ENCODE measurements at places on chromosomes 16 and 17.

DNA sequence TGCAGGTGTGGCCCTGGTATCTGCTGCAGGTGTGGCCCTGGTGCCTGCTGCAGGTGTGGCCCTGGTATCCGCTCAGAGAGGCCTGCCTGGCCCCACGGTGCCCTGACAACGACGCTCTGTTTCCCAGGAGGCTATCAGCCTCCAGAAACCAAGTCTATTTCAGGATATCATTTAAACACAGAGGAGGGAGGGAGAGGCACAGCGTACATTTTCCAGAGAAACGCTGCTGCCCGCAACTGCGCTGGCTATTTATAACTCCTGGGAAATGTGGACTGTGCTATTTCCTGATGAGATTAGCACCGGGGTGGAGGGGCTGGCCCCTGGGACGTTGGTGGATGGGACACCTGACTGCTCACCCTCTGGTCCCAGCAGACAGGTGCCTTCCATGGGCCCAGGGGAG, 22.5 kb downstream of the TIMM22 start:
- no peak for DNase-seq

GRCh38 chr17:7945651-7946050, 13.6 kb downstream of the CNTROB start:
- no peak for DNase-seq

DNA sequence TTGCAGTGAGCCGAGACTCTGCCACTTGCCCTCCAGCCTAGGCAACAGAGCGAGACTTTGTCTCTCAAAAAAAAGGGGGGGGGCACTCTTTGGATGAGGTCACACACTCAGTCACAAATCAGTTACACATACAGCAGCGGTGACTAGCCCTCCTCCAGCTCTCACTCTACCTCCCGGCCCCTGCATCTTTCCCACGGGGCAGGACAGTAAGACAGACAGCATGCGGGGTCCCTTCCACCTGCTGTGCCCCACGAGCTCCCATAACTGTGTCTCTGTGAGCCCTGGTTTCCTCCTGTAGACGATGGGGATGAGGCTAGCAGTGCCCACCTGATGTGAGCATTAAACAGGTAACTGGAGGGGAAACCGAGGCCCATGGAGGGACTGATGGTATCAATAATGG, 5.2 kb downstream of the CIBAR2 start:
- DNase-seq, result no peak

DNA sequence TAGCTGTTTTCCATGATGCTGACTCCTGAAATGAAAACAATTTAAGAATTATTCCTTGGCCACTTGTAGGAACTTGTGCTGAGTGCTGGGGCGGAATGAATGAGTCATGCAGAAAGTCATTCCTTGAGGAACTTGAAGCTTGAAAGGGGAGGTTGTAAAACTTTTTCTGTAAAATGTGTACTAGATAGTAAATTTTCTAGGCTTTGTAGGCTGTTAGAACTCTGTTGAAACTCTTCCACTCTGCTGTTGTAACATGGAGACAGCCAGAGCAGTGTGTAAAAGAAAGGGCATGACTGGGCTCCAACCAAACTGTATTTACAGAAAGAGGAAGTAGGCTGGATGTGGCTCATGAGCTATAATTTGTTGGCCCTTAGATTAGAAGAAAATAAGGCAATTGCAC, 46.1 kb downstream of the ABCA8 start:
- DNase-seq, result peak; percentile 81

DNA sequence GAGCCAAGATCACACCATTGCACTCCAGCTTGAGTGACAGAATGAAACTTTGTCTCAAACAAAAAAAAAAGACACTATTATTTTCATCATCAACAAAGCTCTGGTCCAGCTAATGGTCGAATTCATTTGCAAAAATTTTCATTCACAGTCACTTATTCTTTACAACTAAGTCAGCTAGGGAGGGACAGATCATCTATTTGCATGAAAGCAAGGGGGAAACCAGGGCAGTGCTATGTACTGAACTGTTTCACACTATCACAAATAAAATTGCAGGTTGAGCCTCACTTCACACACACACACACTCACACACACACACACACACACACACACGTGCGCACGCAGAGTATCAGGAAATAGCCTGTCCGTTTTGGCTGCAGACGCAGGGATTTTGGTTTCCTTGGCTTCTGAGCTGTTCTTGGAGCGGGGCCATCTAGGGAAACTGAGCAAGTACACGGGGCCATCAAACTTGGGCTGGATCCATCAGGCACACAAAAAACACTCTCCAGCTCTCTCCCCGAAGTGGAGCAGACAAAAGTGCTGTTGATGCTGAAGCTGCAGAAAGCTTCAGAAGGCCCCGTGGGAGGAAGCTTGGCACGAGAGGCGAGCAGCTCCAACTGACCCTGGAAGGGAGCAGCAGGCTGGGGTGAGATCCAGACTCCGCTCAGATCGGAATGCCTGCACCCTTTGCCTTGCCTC, 44.3 kb upstream of the HELZ start:
- DNase-seq, result peak; percentile 88

GRCh38 chr17:73798111-73798748, 154.0 kb upstream of the SDK2 start:
- peak; percentile 23 for DNase-seq

DNA sequence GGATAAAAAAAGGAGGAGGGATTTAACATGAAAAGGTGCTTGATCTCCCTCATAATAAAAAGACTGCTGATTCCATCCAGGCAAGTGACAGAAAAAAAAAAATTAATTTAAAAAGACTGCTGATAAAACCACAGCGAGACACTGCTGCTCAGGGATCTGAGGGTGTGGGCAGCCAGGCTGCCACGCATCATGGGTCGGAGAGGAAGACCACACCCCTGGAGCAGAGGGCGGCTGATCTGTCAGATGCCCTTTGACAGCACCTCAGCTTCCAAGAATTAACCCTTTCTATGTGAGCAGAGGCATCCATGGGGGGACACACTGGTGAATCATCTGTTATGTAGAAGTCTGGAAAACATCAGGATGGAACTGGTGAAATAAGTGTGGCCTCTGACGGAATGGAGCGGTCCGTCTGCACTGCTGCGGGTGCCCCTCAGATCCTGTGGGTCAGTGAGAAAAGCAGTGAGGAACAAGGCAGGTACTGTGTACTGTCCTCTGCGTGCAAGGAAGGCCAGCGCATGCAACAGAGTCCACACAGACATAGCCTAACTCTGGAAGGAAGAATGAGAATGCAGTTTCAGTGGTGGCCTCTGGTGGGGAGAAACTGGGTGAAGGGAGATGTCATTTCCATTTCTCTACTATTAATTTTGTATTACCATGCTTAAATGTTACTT, 19.8 kb downstream of the MAPT start:
- DNase-seq, result no peak

- DNase-seq, result no peak
Measured at GRCh38 chr17:73091770-73092522, 542 bp downstream of the SLC39A11 start.

DNA sequence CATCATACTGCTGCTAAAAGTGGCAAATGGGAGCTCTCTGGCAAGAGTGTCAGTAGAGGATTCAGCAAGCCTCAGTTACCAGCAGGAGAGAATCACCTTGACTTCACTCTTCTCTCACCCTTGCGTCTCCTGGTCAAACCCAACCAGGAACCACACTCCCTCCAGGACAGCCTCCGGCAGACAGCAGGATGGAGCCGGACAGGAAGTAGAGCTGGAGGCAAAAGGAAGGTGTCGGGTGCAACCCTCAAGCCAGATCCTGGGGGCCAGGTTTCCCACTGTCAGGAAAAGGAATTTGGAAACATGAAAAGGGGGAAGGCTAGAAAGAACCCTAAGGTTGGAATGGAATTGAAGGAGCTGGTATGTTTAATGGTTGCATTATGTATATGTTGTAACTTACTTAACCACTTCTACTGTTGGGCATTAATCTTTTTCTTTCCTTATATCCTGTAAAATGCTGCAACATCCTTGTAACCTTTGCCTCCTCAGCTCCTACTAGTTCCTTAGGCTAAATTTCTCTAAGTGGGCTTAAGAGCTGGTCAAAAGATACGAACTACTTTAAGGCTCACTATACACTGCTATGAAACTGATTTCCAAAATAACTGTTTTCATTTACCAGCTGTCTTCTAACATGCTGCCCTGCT, 40.3 kb downstream of the CYTH1 start:
- DNase-seq, result no peak

- DNase-seq, result no peak
Measured at GRCh38 chr16:26137956-26138355, 446.2 kb downstream of the HS3ST4 start.

- DNase-seq, result no peak
Measured at GRCh38 chr17:80836971-80837481, 154.6 kb upstream of the CHMP6 start.

DNA sequence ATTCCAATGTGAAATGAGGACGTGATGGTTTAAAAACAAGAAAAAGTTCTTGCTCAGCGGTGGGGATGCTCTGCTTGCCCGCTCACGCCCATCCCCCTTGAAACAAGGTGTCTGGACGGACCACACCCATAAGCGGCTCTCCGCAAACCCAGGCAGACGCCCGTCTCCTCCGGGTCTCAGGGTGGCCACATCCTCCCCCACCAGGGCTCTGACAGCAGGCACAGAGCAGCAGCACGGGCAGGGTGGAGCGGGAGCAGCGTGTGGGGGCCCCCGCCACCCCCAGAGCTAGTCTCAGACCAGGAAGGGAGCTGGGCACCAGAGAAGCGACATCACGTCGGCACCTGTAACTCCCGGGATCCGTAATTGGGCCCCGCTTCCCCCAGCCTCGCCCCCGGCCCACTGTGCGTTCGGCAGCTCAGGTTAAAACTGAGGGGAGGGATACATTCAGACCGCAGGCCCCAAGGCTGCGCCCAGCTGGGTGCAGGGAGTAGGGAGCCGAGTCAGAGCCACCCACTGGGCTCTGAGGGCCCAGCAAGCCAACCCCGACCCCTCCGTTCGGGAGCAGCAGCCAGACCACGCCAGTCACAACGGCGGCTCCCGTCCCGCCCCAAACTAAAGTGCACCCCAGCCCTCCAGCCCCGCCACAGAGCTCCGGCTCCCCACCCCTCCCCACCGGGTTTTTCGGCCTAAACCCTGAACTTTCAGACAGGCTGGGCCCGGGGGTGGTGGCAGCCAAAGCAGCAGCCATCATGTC, 22.0 kb downstream of the CLUH start:
- no peak for DNase-seq

- DNase-seq, result no peak
Measured at GRCh38 chr17:48004983-48005382, 32.6 kb downstream of the COPZ2 start.

DNA sequence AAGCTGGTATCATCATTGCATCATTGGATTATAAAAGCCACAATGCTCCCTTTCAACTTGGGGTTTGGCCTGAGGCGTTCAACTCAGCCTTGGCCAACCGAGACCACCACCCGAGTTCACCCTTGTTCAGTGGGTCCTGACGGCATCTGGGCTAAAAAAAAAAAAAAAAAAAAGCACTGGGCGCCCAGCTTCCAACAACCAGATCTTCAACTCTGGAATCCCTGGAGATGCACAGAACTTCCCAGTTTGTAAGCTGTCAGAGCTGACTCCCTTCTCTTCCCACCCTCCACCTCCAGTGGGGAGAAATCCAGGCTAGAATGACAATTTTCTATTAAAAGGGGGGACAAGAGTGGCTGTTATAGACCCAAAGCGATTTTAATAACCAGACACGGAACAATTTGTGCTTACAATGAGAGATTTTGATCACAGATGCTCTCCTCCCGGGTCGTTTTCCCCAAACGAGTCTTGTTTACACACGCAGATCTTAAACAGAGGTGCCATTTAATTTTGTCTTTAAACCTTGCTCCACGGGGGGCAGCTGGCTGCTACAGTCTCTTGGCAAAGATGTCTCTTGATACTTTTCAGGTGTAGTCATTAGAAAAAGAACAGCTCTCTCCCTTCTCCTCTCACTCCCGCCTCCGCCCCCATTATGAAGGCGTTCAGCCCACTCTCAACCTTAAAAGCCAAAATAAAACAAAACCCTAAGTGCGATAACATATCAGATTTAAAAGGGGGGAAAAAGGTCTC, 26.9 kb downstream of the GPRC5B start:
- DNase-seq, result no peak
